ENCODE measurements at places on chromosomes 5 and 9.
A peak's percentile ranks its signal among the peaks of the same experiment; 100 is the strongest.

- DNase-seq = no peak
These were observed 8.6 kb downstream of the NSD1 start for GRCh38 chr5:177142098-177142611.

DNA sequence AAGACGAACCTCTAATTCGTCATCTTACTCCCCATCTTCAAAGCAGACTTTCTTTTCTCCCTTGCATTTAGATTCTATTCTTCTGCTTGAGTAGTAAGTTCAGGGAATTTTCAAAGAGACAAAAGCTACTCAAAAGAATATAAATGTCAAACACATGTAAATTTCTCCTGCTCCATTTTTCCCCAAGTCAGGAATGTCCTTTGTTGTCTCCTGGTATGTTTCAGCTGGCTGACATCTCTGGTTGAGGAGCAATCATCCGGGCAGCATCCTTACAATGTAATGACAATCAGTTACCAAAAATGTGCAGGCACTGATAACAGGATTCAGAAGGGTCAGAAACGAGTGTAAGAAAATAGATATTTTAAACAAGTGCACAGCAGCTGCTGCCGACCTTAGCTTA, 47.6 kb upstream of the PPP1R2B start:
- no peak for DNase-seq

GRCh38 chr9:15244001-15244441, 63.0 kb downstream of the TTC39B start:
- DNase-seq = no peak

DNA sequence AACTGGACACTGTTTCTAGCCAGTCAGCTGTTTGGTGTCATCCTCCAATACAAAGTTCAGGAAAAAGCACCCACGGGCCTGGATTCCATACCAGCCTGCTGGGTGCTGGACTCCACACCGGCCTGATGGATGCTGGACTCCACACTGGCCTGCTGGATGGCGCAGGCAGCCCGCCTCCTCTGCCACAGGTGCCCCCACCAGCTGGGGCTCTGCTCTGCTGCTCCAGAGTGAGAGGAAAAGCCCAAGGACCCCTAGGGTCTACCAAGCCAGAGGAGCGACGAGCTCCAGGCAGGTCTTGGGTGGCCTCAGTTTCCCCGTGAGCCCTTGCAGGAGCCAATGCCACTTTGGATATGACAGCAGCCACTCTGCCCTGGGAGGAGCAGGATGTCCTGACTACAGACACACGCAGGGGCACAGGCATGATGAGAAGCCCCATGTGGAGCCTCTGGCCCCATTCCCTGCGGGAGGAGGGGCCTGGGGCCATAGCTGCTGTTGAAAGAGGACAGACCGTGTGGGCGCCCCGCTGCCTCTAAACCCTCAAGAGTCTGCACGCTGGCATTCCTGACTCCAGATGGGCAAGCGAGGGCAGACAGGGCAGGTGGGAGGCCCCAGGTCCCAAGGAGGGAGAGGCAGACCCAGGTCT, 141.6 kb downstream of the OLFM1 start:
- DNase-seq = no peak

- peak; percentile 61 for DNase-seq
These were observed 133.2 kb downstream of the MTX3 start for GRCh38 chr5:79857714-79858409.

DNA sequence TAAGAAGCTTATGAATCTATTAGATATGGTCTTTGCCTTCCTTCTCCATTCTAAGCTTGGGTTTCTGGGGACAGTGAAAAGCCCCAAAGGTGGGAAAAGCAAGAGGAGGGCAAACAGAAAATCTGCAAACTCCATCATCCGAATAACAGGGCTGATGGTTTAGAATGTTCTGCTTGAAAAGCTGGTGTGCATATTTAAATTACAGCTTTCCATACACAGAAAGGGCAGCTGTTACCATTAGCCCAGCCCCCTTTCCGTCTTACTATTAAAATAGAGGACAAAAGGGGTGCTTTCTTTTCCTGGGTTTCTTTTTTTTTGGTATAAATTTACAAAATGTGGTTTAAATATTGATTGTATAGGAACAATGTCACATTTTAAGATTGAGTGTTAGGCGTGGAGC, 22.0 kb downstream of the INSYN2B start:
- DNase-seq = no peak

DNA sequence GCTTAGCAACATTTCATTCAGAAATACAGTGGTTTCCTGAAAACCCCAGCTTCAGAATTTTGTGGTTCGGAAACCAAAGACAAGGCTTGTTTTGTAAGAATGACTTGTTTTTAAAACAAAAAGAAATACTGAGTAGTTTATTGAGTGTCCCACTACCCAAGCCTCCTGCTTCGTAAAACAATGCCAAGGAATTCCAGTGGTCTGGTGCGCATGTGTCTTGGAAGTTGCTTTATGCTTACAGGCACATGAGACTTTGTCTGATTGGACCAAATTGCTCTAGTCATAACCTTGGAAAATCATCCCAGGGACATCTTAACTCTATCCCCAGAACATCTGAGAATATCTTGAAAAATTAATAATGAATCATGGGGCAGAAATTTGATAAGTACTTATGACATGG, 77.1 kb upstream of the FST start:
- DNase-seq = no peak

GRCh38 chr9:133347515-133347984, 381 bp downstream of the MED22 start:
- DNase-seq = no peak

DNA sequence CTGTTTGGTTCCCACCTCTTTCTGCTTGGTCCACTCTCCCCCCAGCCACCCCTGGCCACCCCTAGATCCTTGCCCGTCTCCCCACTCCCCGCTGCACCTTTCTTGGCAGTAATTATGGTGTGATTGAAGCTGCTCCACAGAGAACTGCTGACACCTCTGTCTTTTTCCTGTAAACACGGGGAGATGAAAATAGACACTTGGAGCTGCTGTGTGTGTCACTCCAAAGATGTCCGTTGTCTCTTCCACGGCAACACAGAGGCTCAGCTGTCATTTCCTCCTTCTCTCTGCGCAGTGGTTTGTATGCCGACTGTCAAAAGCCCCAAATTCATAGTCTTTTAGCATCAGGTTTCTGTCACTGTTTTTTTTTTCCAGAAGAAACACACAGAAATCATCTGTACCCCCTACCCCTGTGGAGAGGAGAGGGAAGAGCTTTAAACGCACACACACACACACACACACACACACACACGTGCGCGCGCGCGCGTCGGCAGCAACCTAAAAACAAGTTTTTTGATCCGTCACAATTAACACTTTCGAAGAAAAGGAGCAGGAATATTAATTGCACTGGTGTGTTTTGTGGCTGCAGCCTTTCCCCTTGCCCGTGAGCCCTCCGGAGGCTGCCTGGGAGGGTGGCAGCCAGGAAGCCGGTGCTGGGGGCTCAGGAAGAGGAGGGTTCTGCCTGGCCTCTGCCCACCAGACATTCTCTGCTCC, 39.8 kb downstream of the ASS1 start:
- DNase-seq = no peak

DNA sequence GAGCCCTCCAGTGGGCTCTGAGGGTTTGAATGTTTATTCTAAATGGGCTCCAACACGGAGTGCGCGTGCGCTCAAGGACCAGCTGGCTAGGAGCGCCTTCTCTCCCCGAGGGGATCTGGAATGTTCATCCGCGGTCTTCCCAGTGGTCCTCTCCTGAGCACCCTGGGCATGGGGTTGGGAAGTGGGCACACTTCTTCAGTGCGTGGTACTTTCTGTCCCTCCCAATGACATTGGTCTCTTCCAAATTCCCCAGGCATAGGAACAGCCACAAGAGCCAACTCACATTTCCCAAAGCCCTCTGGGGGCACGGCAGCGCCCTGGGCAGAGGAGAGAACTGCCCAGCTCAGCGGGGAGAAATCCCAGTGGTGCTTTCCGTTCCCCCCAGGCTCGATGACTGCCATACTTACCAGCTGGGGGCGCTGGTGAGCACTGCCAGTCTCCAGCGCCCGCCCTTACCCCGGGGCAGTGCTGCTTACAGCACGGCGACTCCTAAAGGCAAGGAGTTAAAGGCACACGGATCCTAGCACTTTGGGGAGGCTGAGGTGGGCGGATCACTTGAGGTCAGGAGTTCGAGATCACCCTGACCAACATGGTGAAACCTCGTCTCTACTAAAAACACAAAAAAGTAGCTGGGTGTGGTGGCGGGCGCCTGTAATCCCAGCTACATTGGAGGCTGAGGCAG, 29.9 kb upstream of the OBP2B start:
- no peak for DNase-seq

DNA sequence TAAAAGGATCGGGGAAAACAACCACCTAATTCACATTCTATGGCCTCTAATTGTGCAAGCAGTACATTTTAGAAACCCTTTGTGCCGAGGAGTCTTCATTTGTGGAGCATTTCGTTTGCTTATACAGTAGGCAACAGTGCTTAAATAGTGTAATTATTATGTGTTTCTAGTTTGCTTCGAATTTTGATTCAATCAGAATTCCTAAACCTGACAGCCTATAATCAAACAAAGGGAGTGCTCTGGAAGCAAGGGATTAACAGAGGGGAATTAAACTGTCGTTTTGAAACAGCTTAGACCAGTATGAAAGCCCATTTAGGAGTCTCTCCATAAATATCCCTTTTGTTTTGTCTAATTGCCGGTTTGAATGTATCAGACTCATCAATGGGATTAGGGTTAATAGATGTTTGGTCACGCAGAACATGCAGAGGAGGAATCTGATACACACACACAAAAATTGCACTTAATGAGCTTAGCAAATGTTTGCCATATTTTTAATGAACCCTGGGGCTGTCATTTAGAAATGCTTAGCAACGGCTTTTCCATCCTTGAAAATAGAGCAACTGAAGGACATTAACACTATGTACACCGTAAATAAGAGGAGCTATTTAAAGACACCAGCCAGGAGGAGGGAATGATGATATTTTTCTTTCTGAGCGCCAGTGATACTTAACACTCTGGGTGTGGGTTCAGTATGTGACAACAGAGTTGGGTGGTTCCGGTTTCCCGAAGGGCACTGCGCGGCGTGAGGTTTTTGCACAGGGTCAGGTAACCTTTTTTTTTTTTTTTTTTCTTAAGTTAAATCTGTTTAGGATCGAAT, 404.7 kb downstream of the TLE4 start:
- DNase-seq = no peak

GRCh38 chr5:134738963-134739661, 764 bp downstream of the CAMLG start:
- DNase-seq = peak; percentile 5

DNA sequence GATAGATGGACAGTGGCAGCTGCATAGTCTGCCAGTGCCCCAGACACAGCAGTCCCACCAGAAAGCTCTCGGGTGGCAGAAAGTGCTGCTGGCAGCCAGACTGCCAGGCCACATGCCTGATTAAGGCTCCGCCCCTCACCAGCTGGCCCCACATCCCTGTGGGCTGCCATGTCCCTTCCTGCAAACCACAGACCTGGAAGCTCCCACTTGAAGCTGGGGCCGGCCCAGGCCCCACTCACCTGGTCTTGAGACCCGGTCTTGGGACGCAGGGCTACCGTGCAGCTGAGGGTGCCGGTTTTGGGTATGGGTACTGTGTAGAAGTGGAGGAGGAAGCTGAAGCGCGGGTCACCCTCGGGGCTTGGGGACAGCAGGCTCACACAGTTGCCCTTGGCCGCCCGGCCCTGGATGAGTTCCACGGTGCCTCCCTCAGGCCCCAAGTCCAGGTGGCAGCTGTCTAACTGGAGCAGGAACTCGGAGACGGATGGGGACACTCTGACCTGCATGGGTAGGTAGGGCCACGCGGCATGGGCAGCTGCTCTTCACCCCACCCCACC, 15.3 kb downstream of the FPGS start:
- no peak for DNase-seq

DNA sequence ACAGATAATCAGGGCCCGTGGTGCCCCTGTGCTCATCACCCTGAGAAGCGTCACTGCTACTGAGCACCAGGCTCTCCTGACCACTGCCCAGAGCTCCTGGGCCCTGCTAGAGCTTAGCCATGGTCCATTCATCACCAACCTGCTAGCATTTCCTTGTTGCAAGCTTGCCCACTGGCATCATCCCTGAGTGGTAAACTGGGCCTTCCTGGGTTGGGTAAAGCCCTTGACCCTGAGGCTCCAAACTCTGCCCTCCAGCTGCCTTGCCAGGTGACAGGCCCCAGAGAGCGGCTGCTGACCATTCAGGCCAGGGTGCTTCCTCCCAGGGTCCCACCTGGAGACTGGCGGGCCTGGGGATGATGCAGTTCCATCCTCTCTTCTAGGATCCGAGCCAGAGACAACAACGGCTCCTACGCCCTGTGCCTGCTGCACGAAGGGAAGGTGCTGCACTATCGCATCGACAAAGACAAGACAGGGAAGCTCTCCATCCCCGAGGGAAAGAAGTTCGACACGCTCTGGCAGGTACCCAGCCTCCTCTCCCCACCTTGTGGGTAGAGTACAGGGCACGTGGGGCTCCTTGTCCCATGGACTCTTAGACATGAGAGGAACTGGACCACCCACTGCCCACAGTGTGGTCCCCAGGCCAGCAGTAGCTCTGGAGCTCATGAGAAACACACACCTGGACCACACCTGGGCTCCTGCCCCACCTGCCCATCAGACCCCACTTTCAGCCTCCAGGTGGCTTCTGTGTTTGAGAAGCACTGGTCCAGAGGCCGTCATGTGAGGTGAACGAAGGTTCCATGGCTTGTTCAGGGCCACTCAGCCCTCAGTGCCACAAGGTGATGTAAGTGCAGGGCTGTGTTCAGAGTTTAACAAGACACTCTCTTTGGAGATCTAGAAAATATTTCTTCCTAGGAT, 60.5 kb downstream of the SYK start:
- no peak for DNase-seq

- no peak for DNase-seq
These were observed 4.5 kb downstream of the MAPK9 start for GRCh38 chr5:180287404-180287803.

GRCh38 chr9:83342731-83343130, 195.5 kb downstream of the FRMD3 start:
- no peak for DNase-seq

DNA sequence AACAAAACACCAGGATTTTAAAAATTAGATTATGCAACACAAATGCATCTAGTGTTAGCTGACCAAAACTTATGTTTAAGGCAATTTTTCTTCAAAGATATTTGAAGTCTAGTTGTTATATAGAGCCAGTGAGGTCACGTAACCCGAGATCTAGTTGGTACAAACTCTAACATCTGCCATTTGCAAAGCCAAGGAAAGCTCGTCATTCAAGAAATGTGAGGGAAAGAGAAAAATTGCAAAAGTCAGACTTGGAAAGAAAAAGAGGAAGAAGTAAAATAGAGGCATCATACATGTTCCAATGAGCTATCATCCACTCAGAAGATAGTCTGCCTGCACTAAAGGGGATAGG, 293.4 kb upstream of the PUM3 start:
- DNase-seq = no peak

DNA sequence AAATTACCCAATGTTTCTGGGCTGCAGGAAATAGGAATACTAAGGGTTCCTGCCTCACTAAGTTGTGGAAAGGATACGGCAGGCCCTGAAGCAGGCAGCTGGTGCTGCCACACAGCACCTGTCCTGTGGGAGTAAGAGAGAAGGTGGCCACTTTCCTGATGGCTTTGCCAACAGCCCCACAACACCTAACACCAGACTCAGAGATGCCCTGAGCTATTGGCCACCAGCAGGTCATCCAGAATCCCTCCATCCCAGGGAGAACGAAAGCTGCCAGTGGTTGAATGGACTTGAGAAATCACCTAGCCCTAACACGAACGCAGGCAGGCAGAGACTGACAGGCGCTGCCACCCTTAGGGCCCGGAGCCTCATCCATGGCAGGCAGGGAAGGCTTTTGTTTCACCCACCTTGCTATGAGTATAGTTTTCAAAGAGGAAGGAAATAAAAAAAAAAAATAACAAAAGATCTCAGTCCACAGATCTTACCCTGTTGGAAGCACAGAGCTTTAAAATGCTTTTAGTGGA, 82.2 kb downstream of the DCP2 start:
- DNase-seq = no peak
